ENCODE measurements at places on chromosomes 3 and 15.
A peak's percentile ranks its signal among the peaks of the same experiment; 100 is the strongest.

GRCh38 chr3:98733053-98733811 lies 29.9 kb upstream of the ST3GAL6 start:
- no peak for DNase-seq

- DNase-seq = no peak
Observed at GRCh38 chr3:182521339-182521738, 272.0 kb upstream of the ATP11B start.

DNA sequence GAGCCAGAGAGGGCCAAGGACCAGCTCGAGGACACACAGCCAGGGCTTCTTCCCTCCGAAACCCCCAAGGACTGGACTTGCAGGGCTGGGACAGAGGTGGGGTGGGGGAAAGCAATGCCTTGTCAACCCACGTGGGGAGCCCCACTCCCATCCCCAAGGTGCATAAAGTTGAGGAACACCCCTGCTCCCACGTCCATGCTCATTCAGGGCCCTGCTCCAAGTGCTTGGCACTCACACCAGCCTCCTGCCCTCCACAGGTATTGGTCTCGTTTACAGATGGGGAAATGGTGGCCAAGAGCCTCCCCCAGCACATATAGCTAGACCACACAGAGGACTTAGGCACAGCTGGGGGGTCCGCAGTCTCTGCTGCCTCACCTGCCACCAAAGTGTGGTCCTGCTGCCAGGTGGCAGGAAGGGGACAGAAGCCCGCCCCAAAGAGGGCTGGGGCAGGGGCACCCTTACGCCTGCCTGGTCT lies 50.5 kb upstream of the CSPG4 start:
- no peak for DNase-seq

DNA sequence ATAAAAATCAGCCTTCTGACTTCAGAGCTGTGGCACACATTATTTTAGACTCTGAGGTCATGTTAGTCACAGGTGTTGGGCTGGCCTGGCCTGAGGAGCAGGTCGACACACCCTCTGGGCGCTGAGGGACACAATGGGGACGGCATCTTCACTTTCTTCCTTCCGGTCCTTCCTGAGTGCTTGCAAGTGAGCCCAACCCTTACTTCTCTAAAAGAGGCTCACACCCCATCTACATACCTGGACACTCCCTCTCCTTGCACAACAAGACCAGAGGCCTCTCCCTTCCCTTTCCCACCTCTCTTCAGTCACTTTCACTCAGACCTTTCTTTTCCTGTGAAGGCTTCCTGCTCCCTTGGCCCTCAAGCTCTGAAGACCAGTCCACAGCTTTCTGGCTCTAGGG lies 85.4 kb downstream of the XXYLT1 start:
- no peak for DNase-seq

DNA sequence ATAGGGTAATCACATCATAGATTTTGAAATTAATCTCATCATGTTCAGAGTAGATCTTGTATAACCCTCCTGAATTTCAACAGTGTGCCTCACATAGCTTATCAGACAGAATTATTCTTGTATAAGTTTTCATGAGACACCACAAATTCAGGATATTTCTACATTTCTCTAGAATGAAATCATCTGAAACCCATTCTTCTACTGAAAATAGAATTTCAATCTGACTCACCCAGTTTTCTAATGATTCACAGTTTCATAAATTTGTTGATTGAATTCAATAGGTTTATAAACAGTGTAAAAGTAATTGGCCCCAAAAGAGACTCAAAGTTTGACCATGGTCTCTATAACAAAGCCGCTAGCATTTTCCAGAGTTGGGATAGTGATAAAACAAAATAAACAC lies 1082.6 kb upstream of the EPHA6 start:
- no peak for DNase-seq

GRCh38 chr3:169379496-169380090 lies 283.9 kb downstream of the MECOM start:
- no peak for DNase-seq

- no peak for DNase-seq
Observed at GRCh38 chr3:19811689-19812088, 122.3 kb downstream of the EFHB start.

GRCh38 chr15:51312166-51313073 lies 26.0 kb downstream of the CYP19A1 start:
- DNase-seq = no peak

GRCh38 chr3:37693511-37694283 lies 168.0 kb upstream of the CTDSPL start:
- no peak for DNase-seq

GRCh38 chr3:135125171-135125801 lies 330.2 kb downstream of the EPHB1 start:
- DNase-seq = no peak

DNA sequence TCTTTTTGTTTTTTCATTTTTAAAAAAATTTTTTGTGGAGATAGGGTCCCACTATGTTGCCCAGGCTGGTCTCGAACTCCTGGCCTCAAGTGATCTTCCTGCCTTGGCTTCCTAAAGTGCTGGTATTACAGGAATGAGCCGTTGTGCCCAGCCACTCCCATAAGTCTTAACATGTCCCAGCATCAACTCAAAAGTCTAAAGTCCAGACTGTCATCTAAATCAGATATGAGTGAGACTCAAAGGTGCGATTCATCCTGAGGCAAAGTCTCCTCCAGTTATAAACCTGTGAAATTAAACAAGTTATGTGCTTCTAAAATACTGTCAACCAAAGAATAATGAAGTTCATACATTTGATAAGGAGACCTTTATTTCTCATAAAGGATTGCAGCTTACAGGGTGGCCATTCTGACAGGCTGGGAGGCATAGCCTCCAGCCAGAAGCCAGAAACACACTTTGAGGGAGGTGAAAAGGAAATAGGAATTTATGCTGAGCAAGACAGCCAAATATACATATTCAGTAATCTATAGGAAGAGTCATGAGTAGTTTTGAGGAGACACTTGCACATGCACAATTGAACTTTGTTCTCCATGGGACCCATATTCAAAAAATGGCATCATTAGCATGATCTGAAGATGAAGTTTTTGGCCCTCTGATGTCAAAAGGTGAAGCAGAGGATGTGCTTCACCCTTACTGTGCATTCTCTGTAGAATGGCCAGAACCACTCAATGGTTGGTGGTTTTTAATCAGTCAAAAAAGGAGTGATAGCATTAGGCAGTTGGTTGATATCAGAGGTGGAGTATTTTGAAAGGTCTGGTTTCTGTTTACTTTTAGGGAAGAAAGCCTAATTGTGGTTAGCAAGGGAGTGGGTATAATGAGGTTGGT lies 11.0 kb upstream of the ZNF662 start:
- no peak for DNase-seq

DNA sequence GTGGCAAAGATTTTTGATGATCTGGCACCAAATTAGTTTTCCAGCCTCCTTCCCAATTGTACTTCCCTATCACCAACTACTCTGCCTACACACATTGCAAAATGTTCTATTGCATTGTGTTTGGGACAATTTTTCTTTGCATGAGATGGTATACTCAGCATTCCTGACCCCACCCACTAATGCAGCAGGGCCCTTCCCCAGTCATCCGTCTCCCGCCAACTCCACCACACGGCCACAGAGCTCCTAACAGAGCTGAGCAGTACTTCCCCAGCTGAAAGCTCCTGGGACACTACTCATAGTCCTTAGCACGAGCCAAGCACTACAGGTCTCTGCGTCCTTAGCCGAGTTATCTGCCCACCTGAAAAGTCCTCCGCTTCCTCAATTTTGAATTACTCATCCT lies 34.2 kb downstream of the TXNRD3 start:
- no peak for DNase-seq

DNA sequence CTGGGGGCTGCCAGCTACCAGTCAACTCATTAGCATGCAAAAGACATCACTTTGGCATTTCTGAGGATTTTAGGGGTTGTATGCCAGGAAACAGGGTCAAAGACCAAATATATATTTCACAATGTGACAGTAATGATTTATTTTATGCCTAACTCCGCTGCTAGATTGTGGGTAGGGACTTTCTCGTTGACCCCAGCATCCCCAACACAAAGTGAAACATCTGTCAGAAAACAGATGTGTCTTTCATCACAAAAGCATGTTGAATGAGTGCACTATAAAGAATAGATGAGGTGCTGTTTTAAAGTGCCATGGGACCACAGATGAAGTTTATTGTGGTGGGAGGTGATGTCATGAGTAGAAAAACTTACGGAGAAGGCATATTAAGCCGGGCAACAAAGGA lies 59.7 kb downstream of the ITPR1 start:
- DNase-seq = no peak

- DNase-seq = no peak
Observed at GRCh38 chr3:24259901-24260512, 234.6 kb downstream of the THRB start.

DNA sequence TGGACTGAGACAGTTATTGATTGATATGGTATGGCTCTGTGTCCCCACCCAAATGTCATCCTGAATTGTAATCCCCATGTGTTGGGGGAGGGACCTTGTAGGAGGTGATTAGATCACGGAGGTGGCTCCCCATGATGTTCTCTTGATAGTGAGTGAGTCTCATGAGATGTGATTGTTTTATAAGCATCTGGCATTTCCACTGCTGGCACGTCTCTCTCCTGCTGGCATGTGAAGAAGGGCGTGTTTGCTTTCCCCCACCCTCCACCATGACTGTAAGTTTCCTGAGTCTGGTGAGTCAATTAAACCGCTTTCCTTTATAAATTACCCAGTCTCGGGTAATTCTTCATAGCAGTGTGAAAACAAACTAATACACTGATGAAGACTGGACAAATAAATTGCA lies 105.6 kb upstream of the MELTF start:
- DNase-seq = no peak

GRCh38 chr3:190053919-190054672 lies 66.6 kb downstream of the P3H2 start:
- DNase-seq = no peak

DNA sequence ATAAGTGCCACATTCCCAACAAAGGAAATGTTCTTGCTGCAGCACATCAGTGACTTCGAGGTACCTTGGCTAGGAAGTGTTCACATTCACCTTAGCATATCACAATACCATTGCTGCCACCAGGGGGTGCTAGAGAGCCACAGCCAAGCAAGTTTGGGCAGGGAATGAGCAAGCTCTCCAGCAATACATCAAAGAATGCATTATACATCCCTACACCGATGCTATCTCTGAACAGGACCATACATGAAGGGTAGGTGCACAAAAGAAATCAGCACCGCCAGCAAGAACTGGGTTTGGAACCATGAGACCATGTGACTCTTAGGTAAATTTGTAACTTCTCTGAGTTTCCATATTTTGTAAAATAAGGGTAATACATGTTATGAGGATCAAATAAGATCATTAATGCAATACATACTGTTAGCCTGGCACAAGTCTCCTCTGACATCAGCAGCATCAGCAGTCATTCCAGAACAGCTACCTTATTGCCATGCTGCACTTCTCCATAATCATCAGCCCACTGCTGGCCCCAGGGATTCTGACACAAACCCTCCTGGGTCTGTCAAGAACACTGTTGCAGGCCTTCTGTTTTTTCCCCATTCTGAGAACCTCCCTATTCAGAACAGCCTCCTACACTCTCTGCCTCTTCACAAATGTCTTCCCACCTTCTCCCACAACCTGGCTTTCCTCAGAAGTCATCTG lies 37.5 kb downstream of the RYK start:
- peak; percentile 68 for DNase-seq

DNA sequence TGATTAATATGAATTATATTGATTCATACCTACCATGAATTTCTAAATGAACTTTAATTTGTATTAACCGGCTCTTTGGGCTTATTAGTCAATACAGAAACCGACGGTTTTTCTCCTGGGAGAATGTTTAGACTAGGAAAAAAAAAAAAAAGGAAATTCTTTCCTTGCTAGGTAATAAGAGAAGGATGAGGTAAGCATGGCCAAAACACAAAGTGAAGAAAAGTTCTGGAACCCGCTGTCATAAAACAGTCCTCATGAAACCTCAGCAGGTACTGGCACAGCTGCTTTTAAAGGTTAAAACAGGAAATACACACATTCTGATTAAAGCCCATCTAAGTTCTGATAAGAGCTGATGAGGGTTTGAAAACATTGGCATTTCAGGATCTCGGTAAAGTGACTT lies 30.8 kb upstream of the PSTPIP1 start:
- no peak for DNase-seq

- DNase-seq = no peak
Observed at GRCh38 chr3:111989061-111989678, 9.6 kb upstream of the TAGLN3 start.

GRCh38 chr3:1374471-1374870 lies 281.6 kb downstream of the CNTN6 start:
- DNase-seq = no peak

GRCh38 chr15:34808016-34808415 lies 12.7 kb upstream of the ACTC1 start:
- DNase-seq = no peak

DNA sequence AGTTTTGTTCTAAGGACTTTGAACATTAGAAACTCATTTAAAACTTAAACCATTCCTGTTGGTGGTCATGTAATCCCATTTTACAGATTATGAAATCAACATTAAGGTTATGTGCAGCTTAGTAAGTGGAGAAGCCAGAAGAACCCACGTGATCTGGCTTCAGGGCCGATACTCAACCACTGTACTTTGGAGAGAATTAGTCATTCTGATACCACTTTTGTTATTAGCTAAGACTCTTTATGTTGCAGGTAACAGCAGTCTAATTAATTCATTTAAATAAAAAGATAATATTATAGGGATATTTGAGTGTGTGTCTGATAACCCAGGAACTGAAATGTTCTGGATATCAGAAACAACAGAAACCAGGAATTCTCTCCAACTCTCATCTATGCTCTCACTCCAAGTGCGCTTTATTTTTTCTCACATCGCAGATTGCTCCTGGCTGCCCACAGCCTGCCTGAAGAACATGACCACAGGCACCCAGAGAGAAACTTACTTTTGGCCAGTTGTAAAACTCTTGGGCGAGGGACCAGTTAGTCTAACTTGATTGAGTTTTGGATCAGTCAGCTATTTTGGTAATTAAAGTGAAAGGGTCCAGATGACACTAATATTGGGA lies 25.2 kb downstream of the UBE2E1 start:
- no peak for DNase-seq

- no peak for DNase-seq
Observed at GRCh38 chr3:36372534-36372935, 7.8 kb upstream of the STAC start.

DNA sequence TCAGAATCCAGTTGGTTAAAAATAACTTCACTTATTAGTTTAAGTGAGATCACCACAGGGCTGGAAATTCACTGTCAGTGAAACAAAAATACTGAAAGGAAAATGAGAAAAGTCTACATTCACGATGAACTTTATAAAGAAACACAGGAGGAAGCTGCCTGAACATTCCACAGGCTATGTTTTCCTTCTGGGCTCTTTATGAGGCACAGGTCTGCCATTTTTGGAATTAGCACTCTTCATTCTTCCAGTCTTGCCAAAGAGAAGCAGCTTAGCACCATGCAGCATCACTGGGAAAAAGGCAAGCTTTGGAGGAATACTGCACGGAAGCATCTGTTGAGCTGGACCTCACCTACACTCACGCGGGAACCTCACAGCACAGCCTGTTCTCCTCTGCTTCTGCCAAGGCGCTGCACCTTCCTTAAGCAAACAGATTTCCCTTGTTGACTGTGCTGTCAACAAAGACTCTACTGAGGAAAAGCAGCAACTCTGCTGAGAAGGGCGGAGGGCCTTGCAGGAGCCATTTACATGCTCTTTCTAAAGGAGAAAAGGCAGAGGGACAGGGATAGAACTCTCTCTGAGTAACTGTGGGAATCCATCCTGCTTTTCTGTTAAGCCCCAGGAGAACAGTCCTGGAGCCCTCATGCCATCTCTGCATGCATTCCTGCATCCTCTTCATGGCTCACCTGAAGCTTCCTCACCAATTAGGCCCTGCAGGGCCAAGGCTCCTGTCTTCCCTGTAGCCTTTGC lies 15.7 kb downstream of the SUSD5 start:
- no peak for DNase-seq

Data from stimulated activated CD4-positive, alpha-beta T cell treated with anti-CD3 and anti-CD28 coated beads, Interleukin-1b, Interleukin-23, amount 100 ng/mL, for 1 hour (primary cell).